ENCODE measurements at places on chromosomes 2 and 18. TPM values are rescaled to one million over a fixed set of nuclear protein-coding genes. Genes with fewer than 3 reads are reported as not detected.

DNA sequence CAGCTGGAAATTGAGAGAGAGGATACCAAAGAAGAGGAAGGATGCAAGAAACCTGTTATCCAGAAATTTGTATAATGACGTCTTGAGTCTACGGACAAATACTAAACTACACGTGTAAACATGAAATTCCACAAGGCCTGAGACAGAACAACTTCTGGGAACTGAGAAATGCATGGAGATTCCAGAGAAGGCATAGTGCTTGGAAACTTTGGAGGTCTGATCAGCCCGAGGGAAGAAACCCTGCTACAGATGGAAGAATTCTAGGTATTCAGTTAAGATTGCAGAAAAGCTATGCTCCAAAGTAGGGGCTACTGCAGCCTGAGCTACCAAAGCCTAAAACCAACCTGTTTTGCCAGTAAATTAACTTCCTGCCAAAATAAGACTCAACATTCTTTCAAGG, 120.4 kb downstream of the PDCL3 start:
- peak; percentile 47 for DNase-seq

Gene KIF1A
- 3.9 TPM for total RNA-seq

Gene CDH20
- total RNA-seq: 0.99 TPM

DNA sequence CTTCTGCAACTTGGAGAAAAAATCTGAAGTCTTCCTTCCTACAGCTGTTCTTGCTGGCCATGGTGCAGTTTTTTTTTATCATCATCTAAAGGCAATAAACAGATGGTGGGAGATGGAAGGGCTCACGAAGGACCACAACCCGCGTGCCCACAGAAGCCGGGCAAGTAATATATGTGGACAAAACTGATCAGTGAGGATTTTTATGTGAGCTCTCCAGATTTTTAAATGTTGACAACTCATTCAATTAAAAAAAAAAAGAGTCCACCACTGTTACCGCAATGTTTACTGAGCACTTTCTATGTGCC, 55.9 kb upstream of the CREB1 start:
- no peak for DNase-seq

GRCh38 chr2:234496835-234497593, at the start of gene ARL4C:
ARL4C (minus strand) TSS chr2:234497081; CDS start chr2:234496586, 495 bp downstream.
- no peak for DNase-seq

DNA sequence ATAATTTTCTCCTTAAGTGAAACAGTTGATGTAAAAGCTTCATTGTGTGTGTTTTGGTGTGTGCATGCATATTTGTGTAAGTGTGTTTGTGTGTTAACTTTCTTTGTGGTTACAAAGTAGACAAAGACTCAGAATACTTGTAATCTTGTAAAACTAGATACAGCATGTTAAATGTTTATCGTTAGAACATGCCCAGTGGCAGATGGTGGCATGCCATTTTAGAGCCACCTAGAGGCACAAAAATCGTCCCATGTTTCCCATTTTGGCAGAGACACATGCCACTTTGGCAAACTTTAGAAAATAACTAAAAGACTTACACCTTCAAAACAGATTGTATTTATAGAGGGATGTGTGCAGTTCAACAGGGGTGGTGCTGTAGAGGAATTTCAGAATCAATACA, 224.1 kb downstream of the LRP1B start:
- DNase-seq: no peak

Gene BOLL
- total RNA-seq: not detected

DNA sequence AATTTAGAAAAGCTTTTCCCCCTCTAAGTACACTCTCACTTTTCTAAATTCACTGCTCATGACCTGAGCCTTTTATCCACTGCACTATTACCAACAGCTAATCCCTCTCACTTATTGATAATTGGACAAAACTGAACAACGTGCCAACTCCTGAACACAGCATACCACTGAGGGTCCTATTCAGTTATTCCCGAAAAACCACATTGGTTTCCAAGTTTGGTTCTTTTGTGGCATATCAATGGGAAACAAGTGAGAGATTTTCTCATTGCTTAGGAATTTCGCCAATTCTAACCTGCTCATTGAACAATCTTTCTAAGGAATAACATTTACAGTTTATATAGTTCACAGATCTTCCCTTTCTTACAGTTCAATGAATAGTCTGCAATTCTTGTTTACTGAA, 977.4 kb downstream of the TMEM182 start:
- no peak for DNase-seq

DNA sequence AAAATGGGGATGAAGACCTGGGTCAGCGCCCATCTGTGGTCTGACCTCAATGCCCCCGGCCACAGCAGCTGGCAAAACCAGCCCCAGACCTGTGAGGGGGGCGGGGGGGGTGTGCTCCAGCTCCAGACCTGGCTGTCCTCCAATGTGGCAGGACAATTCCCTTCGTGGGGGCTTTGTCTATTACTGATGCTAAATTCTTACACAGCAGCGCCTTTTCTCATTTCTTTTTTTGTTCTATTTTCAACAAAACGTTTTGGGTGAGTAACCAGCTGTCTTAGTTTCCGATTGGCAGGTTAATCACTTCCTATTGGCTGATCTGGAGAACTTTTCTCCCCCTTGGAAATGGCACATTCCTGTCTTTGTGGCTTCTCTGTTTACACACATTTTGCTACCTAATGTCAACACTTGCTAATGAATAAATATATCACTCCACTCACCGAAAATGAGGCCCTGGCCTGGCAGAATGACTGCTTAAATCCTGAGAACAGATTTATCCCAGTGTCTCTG, 4.4 kb downstream of the SMAD7 start:
- no peak for DNase-seq

DNA sequence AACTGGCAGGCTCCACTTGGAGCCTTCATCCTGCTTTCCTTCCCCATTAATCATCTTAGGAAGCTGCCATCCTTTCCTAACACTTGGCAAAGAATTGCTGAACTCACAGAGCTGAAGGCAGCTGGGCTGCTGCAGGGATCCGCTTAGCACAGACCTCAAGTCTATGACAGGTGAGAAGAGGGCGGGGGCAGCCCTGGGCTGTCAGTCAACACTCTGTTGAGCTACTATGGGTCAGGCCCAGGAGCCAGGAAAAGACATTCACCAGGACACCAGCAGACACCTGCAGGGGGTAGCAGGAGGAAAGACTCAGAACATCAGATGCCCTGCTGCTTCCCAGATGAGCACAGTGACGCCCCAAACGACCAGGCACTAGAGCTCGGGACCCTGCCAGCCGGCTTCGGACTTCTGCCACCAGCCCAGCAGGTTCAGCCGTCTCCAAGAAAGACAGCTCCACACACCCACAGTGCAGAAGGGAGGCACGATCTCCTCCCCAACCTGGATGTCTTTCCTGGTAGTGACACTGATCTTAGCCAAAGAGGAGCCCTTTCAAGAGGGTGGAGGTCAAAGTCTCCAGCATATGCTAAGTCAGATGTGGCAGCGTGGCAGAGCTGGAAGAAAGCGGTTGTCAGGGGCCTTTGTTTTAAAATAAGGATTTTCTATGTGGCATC, 55.2 kb downstream of the SNORC start:
- DNase-seq: no peak

DNA sequence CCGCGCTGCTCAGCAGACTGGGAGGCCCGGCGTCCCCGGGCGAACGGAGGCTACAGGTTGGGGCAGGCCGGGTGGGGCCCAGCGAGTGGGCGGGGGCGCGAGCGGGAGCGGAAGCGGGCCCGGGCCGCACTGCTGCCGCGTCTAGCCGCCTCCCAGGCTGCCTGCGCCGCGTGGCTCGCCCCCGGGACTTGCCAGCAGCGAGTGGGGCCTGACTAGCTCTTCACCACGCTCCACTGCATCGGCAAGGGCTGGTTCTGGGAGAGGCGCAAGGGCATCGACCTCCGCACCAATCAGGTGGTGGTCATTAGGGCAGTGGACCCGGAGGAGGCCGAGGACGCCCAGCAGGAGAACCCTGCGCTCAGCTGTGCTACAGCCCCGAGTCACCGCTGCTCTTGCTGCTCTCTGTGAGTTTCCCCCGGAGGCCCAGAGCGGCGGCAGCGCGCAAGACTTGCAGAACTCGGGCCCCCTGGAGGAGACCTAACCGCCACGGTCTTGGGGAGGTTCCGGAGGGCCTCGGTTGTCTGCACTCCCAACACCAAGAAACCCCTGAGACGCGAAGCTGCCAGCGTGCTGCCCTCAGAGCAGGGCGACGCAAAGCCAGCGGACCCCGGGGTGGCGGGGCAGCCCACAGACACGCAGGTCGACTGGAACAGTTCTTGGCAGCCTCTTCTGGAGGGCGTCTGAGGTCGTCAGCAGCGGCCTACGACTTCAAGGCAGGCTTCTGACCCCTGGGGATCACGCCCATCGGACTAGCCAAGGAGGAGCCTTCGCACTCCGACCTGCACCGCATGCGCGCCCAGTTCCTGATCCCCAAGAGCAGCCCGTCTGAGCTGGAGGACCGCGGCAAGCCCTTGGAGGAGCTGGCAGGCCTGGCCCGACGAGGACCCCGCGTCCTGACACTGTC, 27.2 kb upstream of the PTPN2 start:
- DNase-seq: no peak

Gene IL1F10
- not detected for total RNA-seq

Gene TCF4
- 76.8 TPM for total RNA-seq

DNA sequence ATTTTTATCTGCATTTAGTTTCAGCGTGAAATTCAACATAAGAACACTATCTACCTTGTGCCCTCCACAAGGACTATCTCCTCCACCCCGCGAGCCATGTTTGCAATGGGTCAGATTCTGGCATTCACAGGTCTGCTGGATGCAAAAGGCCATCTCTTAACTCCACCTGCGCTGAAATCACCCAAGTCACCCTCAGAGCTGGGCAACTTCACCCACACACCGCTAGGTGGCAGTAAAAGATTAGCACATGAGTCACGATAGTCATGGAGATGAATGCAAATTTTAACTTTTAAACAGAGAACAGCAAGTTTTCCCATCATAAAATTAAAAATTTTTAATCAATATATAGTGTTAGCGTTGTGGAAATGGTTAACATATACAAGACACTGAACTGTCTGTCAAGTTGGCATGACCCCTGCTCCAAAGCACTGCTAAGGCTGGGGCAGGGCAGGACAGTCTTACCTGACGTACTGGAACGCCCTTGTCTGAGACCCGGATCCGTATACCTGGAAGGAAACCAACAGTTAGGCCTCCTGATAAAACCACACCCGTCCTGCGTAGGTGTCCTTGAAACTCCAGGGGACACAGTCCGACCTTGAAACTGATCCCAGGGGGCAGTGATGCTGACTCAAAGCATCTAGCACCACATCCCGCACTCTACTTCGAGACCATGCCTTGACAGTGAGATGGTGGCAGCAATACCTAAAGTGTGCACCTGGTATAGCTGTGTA, 89.6 kb downstream of the UXS1 start:
- peak; percentile 92 for DNase-seq

DNA sequence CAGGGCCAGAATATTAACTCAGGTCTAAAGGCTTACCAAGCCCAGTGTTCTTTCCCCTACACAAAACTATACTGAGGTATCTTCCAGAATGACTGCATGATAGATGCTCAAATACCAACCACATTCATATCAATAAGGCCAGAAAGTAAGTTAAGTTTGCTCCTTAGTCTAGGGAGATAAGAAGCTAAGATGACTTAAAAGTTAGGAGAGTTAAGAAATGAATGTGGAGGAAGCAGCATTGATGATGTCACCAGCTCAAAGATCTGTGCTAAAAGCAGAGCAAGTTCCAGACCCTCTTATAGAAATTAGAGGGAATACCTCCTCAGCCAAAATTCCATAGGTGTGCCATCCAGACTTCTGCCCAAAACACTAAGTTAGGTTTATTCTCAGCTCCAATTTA, 6.1 kb downstream of the PPP4R1 start:
- no peak for DNase-seq

DNA sequence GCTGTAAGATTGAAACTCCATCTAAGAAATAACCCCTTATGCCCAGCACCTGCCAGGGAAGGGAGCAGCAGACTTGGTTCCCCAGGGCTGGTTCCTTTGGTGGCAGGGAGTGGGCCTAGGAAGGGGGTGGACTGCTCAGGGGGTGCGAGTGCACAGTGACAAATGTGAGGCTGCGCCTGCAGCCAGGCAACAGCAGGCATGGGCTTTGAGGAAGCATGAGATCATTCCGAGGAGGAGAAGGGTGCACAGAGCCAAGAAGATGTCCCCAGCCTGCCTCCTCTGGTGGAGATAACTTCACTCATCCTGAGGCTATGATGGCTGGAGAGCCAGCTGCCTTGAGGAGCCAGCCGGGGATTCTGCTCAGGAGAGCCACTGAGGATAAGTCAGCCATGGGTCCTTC, 158.0 kb downstream of the CAPN13 start:
- DNase-seq: no peak

DNA sequence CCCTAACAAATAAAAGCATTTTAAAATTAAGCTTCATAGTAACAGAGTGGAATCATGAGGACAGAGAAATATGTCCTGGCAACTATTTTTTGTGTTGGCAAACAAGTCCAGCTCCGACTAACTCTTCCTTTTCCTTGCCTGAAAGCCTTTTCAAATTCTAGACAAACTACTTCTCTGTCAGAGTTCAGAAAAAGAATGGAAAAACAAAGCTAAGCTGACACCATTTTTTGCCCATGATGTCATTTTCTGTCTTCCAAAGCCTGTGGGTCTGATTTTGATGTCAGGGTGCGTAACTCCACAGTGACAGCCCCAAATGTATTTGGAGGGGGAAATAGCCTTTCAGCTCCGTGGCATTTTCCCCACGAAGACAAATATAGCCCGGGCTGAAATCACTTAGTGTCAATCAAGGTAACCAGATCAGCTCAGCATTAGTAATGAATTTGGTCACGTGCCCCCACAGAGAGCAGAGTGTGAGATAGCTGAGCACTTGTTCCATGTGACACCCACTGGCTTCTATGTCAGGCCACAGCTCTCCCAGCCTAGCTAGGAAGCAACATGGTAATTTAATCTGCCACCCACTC, 233.0 kb upstream of the SIX2 start:
- no peak for DNase-seq

- no peak for DNase-seq
These were observed 16.4 kb upstream of the NFU1 start for GRCh38 chr2:69453475-69454129.

- no peak for DNase-seq
These were observed 83.2 kb downstream of the LYPD1 start for GRCh38 chr2:132586835-132587234.
